ENCODE measurements at places on chromosomes 4 and X. TPM values are rescaled to one million over a fixed set of nuclear protein-coding genes. Genes with fewer than 3 reads are reported as not detected.

- H3K27me3 ChIP-seq: peaks cover 1% of the 10 kb centered on the region
- no peak overlapping the region for H3K27ac ChIP-seq
- H3K4me3 ChIP-seq: no peak overlapping the region
- H3K36me3 ChIP-seq: no peaks in the 10 kb centered on the region
These were observed 132.6 kb downstream of the PACRGL start for GRCh38 chr4:20832826-20833225.

- no peaks in the 10 kb centered on the region for H3K36me3 ChIP-seq
- H3K4me3 ChIP-seq: no peak overlapping the region
- no peaks in the 10 kb centered on the region for H3K27me3 ChIP-seq
These were observed 33.6 kb upstream of the PDGFC start for GRCh38 chr4:157005193-157005592.

GRCh38 chr4:1139860-1140259, 26.5 kb upstream of the RNF212 start:
- no peaks in the 10 kb centered on the region for H3K27me3 ChIP-seq
- peaks cover 3% of the 10 kb centered on the region for H3K4me1 ChIP-seq
- no peak for DNase-seq
- no peak overlapping the region for H3K4me3 ChIP-seq
- peaks cover 10% of the 10 kb centered on the region for H3K36me3 ChIP-seq
- H3K27ac ChIP-seq: no peak overlapping the region

DNA sequence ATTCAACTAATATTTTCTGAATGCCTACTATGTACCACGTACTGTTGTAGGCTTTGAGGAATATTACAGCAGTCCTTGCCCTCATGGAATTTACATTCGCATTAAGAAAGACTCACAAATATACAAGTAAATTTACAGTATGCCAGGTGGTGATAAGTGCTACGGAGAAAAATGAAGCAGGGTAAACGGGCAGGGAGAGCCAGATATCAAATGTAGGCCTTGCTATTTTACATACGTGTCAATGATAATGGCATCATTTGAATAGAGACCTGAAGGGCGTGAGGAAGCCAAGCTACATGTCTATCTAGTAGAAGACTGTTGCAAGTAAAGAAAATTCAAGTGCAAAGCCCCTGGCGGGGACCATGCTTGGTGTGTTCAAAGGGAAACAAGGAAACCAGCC, 65.2 kb downstream of the AMMECR1 start:
- no peak for DNase-seq
- no peak overlapping the region for H3K4me3 ChIP-seq
- no peak overlapping the region for H3K27ac ChIP-seq
- peaks cover 17% of the 10 kb centered on the region for H3K4me1 ChIP-seq

GRCh38 chrX:18174971-18175370, 45.7 kb downstream of the BEND2 start:
- no peak overlapping the region for H3K27ac ChIP-seq
- DNase-seq: no peak
- no peaks in the 10 kb centered on the region for H3K4me1 ChIP-seq
- no peaks in the 10 kb centered on the region for H3K27me3 ChIP-seq
- H3K4me3 ChIP-seq: no peak overlapping the region
- H3K36me3 ChIP-seq: no peaks in the 10 kb centered on the region

DNA sequence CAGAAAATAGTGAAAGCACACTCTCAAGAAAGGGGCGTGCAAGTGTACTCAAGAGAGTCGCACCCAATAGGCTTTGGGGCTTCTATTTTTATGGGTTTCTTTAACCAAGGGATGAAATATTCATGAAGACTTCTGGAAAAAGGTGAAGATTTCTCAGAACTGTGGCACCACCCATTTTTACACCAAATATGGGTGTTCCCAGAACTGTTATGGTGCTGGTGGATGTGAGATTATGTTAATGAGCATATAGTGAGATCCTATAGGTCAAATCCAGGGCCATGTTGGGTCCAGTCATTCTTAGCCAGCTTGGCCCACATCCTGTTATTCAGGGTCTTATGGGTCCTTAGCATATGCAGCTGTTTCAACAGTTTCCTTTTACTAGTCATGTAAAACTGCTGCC, 61.0 kb upstream of the SMIM10 start:
- no peaks in the 10 kb centered on the region for H3K27me3 ChIP-seq
- no peaks in the 10 kb centered on the region for H3K4me1 ChIP-seq
- no peak for DNase-seq
- H3K4me3 ChIP-seq: no peak overlapping the region

DNA sequence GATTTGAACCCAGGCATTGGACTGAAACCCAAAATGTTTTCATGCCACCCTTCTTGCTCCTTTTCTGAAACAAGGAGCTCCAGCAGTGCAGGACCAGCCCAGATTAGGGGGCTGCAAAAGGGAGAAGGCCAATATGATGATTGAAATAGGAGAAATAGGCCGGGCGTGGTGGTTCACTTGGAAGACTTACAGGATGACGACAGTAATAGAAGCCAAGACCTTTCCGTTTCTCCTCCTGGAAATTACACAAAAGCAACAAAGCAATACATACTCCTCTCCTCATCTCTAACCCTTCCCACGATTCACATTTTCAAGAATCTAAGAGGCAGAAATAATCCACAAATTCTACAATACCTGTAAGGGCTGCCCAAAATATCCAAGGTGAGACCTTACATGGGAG, 90.8 kb downstream of the ANAPC4 start:
- H3K4me3 ChIP-seq: no peak overlapping the region
- peaks cover 3% of the 10 kb centered on the region for H3K27me3 ChIP-seq
- peaks cover 4% of the 10 kb centered on the region for H3K4me1 ChIP-seq

DNA sequence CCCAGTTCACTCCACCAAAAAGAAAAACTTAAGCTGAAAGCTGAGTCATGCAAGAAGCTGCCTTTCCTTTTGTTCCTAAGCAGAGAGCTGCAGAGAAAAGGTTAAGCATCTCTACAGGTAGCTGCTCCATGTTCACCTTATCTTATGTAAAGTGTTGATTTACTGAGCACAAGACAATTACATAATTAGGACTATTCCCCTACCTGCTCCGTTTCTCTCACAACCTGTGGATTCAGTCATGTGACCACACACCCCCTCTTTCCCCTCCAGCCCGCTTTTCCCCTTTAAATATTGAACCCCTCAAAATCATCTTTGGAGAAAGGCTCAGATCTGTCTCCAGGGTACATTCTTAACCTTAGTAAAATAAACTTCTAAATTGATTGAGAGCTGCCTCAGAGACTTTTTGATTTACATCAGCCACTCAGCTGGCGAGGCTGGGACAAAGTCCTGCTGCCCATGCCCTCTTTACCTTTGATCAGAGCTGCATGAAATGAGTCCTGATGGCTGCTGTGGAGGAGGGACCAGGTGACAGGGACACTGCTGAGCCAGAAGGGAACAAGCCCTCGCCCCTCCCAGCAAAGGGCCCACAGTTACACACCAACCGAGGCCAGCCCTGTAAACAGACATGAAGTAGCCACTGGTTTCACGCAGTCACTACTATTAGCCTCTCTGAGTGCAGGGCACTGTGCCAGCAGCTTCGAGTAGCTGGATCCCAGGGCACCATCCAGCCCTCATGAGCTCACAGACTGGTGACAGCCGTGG, 53.9 kb upstream of the C4orf50 start:
- no peak for DNase-seq
- no peak overlapping the region for H3K4me3 ChIP-seq
- no peaks in the 10 kb centered on the region for H3K4me1 ChIP-seq
- peaks cover 4% of the 10 kb centered on the region for H3K27me3 ChIP-seq

DNA sequence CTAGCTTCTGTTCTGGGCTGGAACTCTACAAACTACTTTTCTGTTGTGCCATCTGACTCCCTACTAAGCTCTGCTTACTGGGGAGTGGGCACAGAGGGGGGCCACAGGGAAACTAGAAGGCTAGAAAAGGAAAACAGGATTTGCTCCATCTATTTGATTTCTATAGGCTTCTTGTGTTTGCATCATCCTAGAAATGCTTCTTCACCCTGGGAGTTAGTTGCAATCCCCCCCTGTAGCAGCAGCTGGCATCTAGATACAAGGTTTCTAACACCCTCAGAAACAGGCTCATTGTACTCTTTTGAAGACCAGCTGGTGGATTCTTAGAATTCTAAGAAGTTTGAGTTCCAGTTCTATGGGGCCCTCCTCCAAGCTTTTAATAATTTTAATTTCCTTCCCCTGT, 213.4 kb downstream of the TMA16 start:
- H3K36me3 ChIP-seq: no peaks in the 10 kb centered on the region
- H3K4me3 ChIP-seq: no peak overlapping the region
- DNase-seq: no peak
- H3K4me1 ChIP-seq: no peaks in the 10 kb centered on the region

GRCh38 chr4:182717788-182718583, 199.2 kb downstream of the DCTD start:
- H3K27ac ChIP-seq: no peak overlapping the region
- no peaks in the 10 kb centered on the region for H3K36me3 ChIP-seq
- DNase-seq: no peak
- H3K4me1 ChIP-seq: peaks cover 18% of the 10 kb centered on the region

DNA sequence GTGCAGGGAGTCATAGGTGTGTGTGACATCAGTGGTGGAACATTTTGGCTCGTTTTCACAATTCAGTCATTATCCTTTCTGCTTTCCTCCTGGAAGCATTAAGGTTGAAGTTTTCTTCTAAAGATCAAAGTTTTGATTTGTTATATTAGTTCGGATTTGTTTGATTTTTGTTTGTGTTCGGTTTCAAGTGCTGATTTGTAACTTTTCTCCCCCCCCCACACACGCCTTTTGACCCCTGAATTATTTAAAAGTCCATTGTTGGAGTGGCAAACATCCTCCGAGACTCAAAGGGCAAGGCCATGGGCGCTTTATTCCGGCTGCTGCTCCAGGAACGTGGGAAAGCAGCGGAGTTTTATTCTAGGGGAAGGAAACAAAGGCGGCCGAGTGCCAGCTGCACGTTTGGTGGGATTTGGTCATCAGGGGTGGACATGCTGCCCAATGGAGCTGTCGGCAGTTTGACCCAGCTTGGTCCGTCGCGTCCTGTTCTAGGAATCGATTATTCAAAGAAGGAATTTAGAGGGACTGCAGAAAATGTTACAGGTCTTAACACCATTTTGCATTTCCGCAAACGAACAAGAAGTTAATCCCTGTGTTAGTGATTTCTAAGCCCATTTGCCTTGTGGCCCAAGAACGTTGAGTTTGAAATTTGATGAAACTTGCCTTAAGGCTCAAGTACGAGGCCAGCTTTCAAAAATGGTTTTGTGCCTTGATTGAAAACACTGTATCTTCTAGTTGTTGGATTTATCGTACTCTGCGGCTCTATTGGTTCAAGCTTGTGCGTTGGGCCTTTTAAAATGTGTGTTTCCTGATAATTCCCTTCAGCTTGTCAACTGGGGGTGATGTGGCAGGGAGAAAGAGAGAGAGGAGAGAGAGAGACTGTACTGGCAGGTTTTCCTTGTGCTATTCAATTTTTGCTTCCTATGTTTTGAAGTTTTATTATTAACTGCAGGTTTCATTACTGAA, 565 bp upstream of the ZNF41 start:
- peaks cover 4% of the 10 kb centered on the region for H3K27me3 ChIP-seq
- H3K27ac ChIP-seq: peak overlapping the region; percentile 97
- H3K36me3 ChIP-seq: peaks cover 5% of the 10 kb centered on the region

DNA sequence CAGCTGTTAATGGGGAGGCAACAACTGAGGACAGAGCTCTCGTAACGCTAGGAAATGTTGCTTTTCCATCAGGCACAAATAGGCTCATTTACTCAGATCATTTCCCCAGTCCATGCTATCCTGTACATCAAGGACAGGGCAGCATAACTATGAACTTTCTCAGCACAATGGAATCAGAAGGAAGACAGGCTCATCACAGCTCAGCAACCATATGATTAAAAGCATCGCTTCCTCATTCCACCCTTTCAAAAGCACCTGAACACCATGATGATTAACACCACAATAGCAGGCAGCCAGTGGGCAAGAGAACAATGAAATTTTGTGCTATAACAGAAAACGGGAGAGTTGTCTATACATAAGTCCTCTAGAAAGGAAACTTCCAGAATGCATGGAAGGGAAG, 297.8 kb downstream of the ZNF674 start:
- DNase-seq: no peak
- H3K4me1 ChIP-seq: peaks cover 2% of the 10 kb centered on the region
- H3K27me3 ChIP-seq: peaks cover 3% of the 10 kb centered on the region

GRCh38 chr4:172073590-172073989, 260.4 kb downstream of the GALNTL6 start:
- H3K27me3 ChIP-seq: peaks cover 2% of the 10 kb centered on the region
- H3K36me3 ChIP-seq: no peaks in the 10 kb centered on the region
- no peak for DNase-seq
- no peak overlapping the region for H3K27ac ChIP-seq
- no peaks in the 10 kb centered on the region for H3K4me1 ChIP-seq

- no peak overlapping the region for H3K4me3 ChIP-seq
- H3K27me3 ChIP-seq: peaks cover 2% of the 10 kb centered on the region
- H3K4me1 ChIP-seq: peaks cover 3% of the 10 kb centered on the region
- no peak for DNase-seq
These were observed 5.8 kb upstream of the TMEM31 start for GRCh38 chrX:103704863-103705262.

GRCh38 chr4:175810073-175810730, 1.9 kb downstream of the GPM6A start:
- H3K27ac ChIP-seq: no peak overlapping the region
- H3K36me3 ChIP-seq: no peaks in the 10 kb centered on the region
- no peak overlapping the region for H3K4me3 ChIP-seq
- H3K27me3 ChIP-seq: no peaks in the 10 kb centered on the region

GRCh38 chrX:7146703-7147412, 654 bp upstream of the STS start:
- peaks cover 19% of the 10 kb centered on the region for H3K4me1 ChIP-seq
- H3K4me3 ChIP-seq: peak overlapping the region; percentile 86
- H3K36me3 ChIP-seq: no peaks in the 10 kb centered on the region
- no peaks in the 10 kb centered on the region for H3K27me3 ChIP-seq
- no peak overlapping the region for H3K27ac ChIP-seq

- peak within 1 kb of the TSS; percentile 92 for H3K4me3 ChIP-seq
- peaks cover 4% of the 10 kb centered on the region for H3K4me1 ChIP-seq
- H3K27me3 ChIP-seq: peaks cover 9% of the 10 kb centered on the region
- no peak for DNase-seq
These were observed at the start of gene HTR2C for GRCh38 chrX:114583646-114584374. Gene HTR2C, plus strand, starts transcription at chrX:114584086. Its CDS starts 142,851 bp downstream, at chrX:114726937.

- H3K4me1 ChIP-seq: peaks cover 30% of the 10 kb centered on the region
- peaks cover 12% of the 10 kb centered on the region for H3K27me3 ChIP-seq
- no peak overlapping the region for H3K4me3 ChIP-seq
- DNase-seq: no peak
These were observed 1.9 kb upstream of the REST start for GRCh38 chr4:56905796-56906195.

DNA sequence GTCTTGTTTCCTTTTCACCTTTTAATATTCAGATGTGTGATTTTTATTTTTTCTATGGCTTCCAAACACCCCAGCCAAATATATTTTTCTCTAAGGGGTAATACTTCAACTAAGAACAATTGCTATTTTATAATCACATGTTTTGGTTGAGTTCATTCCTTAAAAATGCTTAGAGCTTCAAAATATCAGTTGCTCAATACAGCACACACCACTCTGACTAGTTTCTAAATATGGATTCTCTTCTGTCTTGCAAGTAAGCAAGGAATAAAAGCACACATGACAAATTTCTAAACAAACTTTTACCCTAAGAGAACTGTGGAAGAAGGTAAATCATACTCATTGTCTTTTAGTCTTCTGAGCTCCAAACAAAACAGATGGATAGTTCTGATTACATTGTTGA, 27.2 kb downstream of the ANTXR2 start:
- no peak overlapping the region for H3K4me3 ChIP-seq
- no peak overlapping the region for H3K27ac ChIP-seq
- no peak for DNase-seq
- H3K27me3 ChIP-seq: no peaks in the 10 kb centered on the region
- peaks cover 24% of the 10 kb centered on the region for H3K4me1 ChIP-seq

The YTHDC1 gene
- 110 TPM for total RNA-seq

The ARSJ gene
- total RNA-seq: 11.2 TPM

The RIBC1 gene
- total RNA-seq: 0.97 TPM

The TRIM60 gene
- total RNA-seq: not detected

The BEX5 gene
- 45.4 TPM for total RNA-seq

The TFE3 gene
- total RNA-seq: 31.0 TPM

The PABPC5 gene
- 1.5 TPM for total RNA-seq

The GLUD2 gene
- 0.46 TPM for total RNA-seq

The FAM200B gene
- 22.8 TPM for total RNA-seq

The POLN gene
- total RNA-seq: 2.5 TPM

The TCEANC gene
- 3.8 TPM for total RNA-seq
